ENCODE measurements at places on chromosomes 2 and 18.
A peak's percentile ranks its signal among the peaks of the same experiment; 100 is the strongest.

GRCh38 chr2:217978536-217979150 lies 24.2 kb downstream of the TNS1 start:
- no peak for DNase-seq

- DNase-seq = no peak
Observed at GRCh38 chr2:26668856-26669750, 23.4 kb upstream of the KCNK3 start.

- no peak for DNase-seq
Observed at GRCh38 chr18:11932393-11932792, 24.3 kb upstream of the MPPE1 start.

GRCh38 chr2:16324544-16324937 lies 341.1 kb downstream of the CYRIA start:
- DNase-seq = no peak

GRCh38 chr18:51108330-51108729 lies 78.3 kb downstream of the SMAD4 start:
- no peak for DNase-seq

GRCh38 chr18:59414111-59414653 lies 55.1 kb upstream of the LMAN1 start:
- no peak for DNase-seq

- peak; percentile 33 for DNase-seq
Observed at GRCh38 chr2:207796585-207797350, 27.1 kb upstream of the FZD5 start.

DNA sequence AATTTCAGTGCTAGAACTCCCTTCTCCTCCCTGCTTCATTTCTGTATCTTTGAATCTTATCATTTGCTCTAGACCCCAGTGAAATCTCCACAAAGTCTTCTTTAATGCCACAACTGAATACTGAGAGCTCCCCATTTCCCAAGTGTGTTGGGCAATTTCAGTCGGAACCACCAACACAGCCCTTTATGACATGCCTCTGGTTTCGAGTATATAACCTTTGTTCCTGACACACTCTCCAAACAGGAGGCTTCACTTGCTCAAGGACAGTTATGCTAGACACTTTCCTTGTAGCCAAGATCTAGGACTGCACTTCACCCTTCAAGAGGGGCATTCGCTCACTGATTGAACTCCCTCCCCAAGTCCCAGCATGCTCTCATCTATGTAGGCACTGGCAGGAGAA lies 18.6 kb upstream of the TTR start:
- DNase-seq = no peak

GRCh38 chr2:44324971-44325426 lies 36.3 kb downstream of the PREPL start:
- no peak for DNase-seq

GRCh38 chr2:88865801-88866371 lies 174.4 kb downstream of the RPIA start:
- no peak for DNase-seq

- DNase-seq = no peak
Observed at GRCh38 chr18:31563778-31564177, 27.9 kb upstream of the TTR start.

- DNase-seq = no peak
Observed at GRCh38 chr2:54341656-54342055, 85.6 kb upstream of the TSPYL6 start.

DNA sequence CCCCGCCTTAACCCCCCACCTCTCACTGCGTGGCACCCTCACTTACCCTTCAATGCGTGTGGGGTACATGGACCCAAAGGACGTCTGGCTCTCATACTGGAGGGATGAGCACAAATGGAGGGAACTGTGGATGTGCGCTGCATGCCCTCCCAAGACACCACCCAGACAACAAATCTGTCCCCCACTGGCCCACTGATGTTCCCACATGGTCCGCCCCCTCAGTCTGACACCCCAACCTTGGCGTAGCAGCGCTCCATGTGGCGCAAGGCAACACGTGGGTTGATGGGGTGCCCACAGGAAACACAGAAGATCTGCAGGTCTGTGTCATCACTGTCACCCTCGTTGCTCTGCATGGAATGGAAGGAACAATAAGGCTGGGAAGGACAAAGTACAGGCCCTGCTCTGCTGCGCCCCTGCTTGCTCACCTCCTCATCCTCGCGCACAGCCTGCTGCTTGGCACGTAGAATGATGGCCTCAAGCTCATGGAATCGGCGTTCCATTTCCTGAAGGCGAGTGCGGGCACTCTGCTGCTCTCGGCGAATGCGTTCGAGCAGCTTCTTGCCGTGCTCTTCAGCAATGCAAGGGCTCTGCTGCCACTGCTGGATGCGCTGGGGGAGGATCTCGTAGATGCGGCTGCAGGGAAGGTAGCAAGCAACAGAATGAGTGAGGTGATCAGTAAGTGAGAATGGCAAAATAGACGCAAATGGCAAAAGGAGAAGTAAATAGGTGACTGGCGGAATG lies 2.3 kb upstream of the MBD1 start:
- DNase-seq = no peak

GRCh38 chr2:179837408-179837807 lies 24.0 kb downstream of the ZNF385B start:
- no peak for DNase-seq

DNA sequence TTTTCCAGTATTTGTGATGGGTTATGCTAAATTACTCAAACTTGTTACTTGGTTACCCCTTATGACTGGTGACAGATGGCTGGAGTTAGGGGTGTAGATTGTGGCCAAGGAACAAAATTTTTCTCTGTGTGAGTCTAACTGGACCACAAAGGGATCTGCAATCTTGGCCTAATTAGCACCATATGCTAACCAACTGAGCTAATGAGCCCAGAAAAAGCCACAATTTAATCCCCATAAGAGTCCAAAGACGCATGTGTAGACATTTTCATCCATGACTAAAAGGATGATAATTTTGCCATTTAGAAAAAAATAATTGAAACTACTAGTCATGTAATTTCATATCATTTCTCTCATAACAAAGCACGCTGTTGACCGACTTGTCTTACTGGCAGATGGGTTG lies 151.2 kb downstream of the ABCA12 start:
- no peak for DNase-seq

GRCh38 chr2:55611997-55612396 lies 5.4 kb downstream of the PPP4R3B start:
- DNase-seq = no peak

GRCh38 chr18:41881285-41881684 lies 73.7 kb upstream of the PIK3C3 start:
- no peak for DNase-seq

GRCh38 chr2:182224669-182225068 lies 202.2 kb downstream of the PDE1A start:
- no peak for DNase-seq

- DNase-seq = no peak
Observed at GRCh38 chr18:11909061-11909455, 941 bp upstream of the MPPE1 start.

DNA sequence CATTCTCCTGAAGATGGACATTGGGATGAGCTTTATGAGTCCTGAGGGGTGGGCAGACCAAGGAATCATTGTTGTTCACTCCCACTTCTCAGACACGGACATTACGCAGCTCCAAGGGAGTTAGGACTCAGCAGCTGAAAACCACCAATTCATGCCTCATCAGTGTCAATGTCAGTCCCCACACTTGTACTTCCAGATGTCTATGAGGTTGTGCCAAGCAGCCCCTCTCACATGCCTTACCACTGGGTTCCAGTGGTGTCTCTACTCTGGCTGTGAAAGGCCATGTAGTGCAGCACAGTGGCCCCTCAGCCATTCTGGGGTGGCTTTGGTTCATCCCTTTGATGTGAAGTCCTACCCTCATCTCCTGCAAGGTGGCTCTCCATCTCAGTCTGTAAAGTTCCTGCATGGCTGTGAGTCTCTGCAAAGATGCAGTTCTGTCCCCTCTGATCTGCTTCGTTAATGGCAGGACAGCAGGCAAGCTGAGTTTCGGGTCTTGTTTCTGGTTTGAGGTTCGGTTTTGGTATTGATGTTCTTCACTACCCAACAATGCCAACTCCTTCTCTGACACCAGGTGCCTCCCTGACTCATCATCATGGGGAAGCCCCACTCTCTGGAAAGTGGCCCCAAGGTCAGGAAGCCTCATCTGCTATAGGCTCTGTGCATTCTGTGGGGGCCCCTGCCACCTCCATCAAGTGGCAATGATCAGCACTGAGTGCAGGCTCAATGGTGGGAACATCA lies 14.0 kb upstream of the COL6A3 start:
- DNase-seq = no peak

- DNase-seq = no peak
Observed at GRCh38 chr18:43596105-43596712, 318.9 kb upstream of the SYT4 start.

GRCh38 chr2:67400560-67401485 lies 3.7 kb downstream of the ETAA1 start:
- no peak for DNase-seq

- no peak for DNase-seq
Observed at GRCh38 chr2:192500550-192501200, 305.9 kb upstream of the TMEFF2 start.

- no peak for DNase-seq
Observed at GRCh38 chr2:63047321-63048279, 3.0 kb upstream of the OTX1 start.

- no peak for DNase-seq
Observed at GRCh38 chr2:9805435-9806297, 37.6 kb upstream of the TAF1B start.

DNA sequence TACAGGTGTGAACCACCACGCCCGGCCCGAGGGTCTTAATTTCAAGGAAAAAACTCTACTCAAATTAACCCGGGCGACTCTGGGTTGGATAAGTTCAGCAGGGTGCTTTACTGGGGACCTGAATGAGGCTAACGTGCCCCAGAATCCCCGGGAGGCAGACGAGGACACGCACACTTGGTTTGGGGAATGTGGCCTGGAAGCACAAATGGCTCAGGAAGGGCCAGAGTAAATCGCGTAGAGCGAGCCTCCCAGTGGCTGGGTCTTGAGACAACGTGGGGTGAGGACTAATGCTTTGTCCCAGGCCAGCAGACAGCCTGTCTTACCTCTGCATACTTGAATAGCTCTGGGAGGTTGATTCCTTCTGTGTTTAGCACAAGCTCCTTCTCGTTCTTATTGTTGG lies 75.8 kb downstream of the POLR1A start:
- no peak for DNase-seq

DNA sequence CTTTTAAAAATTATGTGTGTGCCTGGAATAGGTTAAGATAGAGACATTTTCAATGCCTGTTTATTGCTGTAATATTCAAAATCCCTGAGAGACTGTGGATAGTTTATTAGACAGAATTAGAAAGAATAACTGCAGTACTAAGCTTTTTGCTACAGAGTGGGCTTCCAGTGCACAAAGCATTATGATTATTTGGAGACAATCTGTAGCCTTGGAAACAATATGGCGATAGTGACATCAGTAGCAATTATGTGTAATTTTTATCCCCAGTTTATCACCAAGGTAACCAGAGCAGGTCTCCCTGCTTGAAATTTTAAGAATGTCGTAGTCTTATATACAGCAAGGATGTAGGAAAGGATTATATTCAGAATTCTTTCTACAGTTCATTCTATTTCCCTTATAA lies 100.0 kb downstream of the MYO3B start:
- DNase-seq = no peak

DNA sequence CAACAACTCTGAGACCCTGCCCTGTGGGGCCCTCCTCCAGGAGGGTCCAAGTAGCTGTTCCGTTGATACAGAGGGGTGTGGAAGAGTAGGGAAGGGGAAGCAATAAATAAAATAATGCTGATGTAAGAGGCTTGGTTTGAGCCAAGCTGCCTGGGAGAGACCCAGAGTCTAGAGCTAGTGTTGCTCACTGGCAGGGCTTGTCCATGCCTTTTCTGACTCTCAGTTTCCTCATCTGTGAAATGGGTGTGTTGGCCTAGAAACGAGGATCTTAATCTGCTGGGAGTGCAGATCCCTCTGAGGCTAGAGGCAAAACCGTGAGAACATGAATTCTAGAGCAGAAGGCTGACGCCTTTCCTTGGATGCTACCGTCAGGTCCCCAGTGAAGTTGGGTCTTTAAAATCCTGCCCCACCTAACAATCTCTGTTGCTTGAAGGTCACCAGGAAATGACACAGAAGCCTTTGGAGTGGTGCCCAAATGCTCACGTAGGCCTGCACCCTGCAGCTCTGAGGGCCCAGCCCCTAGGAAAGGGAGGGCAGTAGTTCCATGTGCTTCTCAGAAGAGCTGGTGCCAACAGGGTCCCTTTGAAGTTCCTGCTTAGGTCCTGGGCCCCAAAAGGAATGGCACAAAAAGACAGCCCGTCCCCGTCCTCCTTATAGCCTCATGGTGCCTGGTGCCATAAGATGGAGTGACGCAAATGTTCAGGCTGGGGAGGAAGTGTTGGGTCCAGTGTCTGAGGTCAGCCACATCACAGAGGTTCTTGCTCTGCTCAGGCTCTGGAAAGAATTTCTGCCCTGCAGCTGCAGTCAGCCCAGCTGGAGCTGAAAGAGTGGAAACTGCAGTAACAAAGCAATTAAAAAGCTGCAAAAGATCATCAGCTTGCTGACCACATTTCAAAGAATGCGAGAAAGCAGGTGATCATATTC lies 73.2 kb upstream of the SMAD2 start:
- peak; percentile 33 for DNase-seq

DNA sequence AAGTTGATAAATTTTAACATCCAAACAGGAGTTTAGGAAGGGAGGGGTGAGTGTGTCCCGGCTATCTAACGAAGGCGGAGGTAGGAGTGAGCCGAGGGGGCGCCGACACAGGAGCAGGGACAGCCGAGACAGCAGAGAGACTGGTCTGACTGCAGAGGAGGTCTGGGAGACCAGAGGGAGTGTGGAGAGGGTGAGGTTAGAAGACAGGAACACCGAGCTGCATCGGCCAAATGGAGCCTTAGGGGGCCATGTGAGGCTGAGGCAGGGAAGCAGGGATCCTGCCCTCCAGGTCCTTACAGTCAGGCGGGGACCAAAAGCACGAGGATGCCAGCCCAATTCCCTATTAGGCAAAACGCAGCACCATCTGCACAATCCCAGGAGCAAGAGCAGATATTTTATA lies 67.0 kb downstream of the SFXN5 start:
- DNase-seq = no peak

DNA sequence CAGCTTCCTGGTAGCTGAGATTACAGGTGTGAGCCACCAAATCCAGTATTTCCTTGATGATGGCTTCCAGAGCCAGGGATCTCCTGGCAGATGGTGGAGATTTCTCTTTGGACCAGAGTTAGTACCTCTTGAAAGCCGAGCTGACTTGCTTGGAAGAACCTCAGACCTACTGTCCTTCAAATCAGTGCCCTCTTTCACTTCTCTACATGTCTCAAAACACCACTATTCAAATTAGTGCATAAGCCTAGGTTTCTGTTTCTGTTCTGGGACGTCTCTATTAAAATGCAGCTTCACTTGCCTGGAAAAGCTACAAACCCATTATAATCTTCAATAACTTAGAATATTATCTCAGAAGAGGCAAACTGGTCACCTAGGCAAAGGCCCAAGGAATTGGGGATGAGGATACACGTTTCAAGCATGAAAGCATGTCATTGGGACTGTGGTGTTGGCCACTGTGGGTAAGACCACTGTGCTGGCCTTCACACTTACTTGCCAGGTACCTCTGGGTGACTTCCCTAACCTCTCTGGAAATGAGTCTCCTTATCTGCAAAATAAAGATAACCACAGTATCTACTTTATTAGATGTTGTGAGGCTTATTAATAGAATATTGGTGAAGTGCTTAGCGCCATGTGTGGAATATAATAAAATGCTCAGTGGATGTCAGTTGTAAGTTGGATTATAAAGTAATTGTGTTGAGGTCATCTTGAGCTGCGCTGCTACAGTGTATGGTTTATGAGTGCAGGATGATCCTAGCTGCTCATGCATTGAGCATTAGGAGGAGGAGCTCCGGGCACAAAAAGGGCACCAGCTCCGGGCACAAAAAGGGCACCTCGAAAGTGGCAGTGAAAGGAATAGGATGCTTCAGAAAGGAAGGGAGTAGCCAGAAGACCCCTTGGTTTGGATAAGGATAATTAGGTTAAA lies 84.5 kb downstream of the DOCK10 start:
- DNase-seq = no peak

Data from left ventricle myocardium superior (tissue), 1 donor.